ENCODE measurements at places on chromosomes 5 and 9. TPM values are rescaled to one million over a fixed set of nuclear protein-coding genes. Genes with fewer than 3 reads are reported as not detected.

The JAKMIP2 gene
- not detected for total RNA-seq

The UQCRQ gene
- total RNA-seq: 98.7 TPM

The CXCL14 gene
- under 0.01 TPM for total RNA-seq

The TMOD1 gene
- 1.7 TPM for total RNA-seq

The AJM1 gene
- total RNA-seq: 0.51 TPM

The KCNN2 gene
- total RNA-seq: 3.4 TPM
